Fibroblast of skin of scalp (primary cell): ENCODE measurements at places on chromosomes 5 and 9.

GRCh38 chr5:74810915-74811314 is 43.9 kb downstream of the NSA2 start:
- DNase-seq: peak; percentile 7

DNA sequence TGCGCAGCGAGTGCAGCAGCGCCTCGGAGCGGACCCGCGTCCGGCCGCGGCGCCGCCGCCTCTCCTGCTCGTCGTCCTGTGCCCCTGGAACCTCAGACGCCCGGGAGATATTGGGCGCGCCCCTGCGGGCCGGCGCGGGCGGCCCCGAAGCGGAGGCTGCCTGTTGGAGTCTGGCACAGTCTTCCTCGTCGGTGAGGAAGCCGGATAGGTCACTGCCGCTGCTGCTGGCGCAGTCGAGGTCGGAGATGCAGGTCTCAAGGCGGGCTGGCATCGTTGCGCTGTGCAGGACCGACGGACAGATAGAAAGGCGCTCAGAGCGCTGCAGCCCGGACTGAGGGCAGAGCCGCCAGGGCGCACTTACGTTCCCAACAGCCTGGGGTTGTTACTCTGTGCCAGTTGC is 344 bp downstream of the NEUROG1 start:
- no peak for DNase-seq

- DNase-seq: no peak
Observed at GRCh38 chr9:18499980-18500379, 26.0 kb downstream of the ADAMTSL1 start.

GRCh38 chr9:119094086-119094485 is 275.1 kb downstream of the BRINP1 start:
- DNase-seq: no peak

DNA sequence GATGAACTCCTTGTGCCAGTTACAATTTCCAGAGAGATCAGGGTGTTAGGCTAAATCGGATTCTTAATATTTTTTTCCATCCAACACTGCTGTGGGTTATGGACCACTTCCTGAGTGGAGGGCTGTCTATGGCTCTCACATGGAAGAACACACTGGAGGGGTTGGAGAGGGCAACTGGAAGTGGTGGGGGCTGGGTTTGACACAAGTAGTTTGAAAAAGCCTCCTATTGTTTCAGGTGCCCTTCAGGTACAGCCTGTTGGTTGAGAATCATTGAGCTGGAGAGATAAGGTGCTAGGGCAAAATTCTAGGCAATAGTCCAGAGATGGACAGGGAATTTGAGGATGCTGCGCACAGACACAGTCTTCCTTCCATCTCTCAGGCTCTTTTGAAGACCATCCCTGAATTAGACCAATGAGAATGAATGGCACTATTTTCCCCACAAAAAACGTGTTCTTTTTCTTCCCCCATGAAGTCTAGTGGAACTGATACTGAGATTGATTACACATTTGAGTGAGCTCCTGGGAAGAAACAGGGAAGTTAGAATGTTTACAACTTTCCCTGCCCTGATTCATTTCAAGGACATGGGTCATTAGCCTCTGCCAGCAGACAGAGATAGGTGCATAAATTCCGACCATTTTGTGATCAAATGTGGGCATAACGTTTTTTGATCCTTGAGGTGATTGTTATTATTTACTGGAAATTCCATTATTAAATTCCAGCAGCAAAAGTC is 87.7 kb downstream of the ACER2 start:
- no peak for DNase-seq

- peak; percentile 83 for DNase-seq
Observed at GRCh38 chr5:141681695-141682641, at the start of gene ARAP3. Gene ARAP3, minus strand, starts transcription at chr5:141682230. Its CDS starts 1,744 bp downstream, at chr5:141680486.

GRCh38 chr9:35396560-35397215 is 93.2 kb upstream of the RUSC2 start:
- DNase-seq: no peak

DNA sequence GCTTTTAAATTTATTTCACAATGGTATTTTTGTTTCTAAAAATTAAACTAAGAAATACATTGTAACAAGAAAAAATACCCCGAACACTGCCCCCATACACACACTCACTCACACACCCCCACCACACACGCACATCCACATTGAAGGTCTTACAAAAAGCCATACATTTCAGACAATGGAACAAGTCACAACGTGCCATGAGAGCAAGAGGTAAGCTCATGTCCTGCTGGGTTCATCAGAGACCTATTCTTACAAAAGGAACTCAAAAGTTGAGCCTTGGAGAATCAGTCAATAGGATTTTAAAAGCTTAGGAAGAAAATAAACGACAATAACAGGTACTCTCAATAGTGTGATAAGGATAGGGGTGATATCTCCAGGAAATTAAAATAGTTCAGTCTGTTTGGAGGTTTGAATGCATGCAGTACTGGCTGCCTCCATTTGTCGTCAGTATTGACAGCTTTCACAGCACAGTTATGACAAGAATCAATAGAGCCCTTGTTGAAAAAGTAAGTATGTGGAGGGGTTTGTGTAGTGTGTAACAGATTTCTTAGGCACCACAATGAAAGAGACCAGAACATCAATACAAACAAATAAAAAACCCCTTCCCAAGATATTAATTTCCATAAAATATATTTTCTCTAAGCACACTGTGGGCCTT is 1826.2 kb upstream of the CDH6 start:
- DNase-seq: no peak

GRCh38 chr5:147601652-147602051 is 91.8 kb upstream of the DPYSL3 start:
- no peak for DNase-seq

GRCh38 chr5:8288334-8288733 is 419.4 kb downstream of the MTRR start:
- peak; percentile 7 for DNase-seq

DNA sequence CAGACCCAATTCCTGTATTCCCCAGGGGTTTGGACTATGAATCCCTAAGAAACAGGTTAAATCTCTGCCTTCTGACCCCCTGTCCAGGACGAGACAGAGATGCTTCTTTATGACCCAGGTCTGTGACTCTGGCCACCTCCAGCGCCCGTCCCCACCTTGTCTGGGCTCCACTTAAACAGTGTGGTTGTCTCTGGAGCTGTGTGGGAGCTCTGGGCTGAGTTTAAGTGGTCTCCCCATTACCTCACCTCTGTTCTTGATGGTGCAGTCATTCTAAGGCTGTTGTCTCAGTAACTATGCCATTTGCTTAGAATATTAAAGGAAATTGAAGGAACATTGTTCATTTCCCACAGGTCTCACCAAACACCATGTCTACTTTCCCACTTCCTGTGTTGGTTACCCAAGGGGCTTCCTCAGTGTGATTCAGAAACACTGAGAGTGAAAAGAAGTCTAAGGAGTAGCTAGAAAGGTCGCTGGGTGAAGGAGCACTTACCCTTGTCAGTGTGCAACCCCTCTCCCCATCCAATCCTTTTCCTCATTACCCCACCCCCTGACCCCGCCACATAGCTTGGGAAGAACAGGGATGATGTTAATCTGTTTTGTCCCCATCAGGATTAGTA is 127.8 kb upstream of the CKMT2 start:
- no peak for DNase-seq

- peak; percentile 98 for DNase-seq
Observed at GRCh38 chr9:129145841-129146292, 32.2 kb downstream of the IER5L start.
